Fibroblast of lung (primary cell): ENCODE measurements at places on chromosomes 1 and 21. TPM values are rescaled to one million over a fixed set of nuclear protein-coding genes. Genes with fewer than 3 reads are reported as not detected.

DNA sequence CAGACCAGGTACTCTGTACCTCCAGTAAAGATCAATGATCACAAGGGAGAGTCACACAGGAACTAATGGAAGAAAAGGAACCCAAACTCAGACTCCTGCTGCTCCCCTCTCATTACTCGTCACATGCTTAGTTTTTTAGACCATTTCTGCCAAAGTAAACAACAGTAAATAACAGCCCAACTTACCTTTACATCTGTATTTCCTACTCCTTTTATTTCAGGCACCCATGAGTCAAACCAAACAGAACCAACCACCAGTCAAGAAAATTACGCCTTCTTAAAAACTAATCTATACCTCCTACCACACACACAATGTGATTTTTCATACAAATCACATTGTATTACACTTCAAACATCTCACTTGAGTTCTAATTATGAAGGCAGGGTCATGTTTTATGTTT, 61.4 kb upstream of the HTR1D start:
- DNase-seq, result no peak
- H3K4me3 ChIP-seq, result no peak overlapping the region
- H3K27ac ChIP-seq, result no peak overlapping the region
- H3K36me3 ChIP-seq, result no peaks in the 10 kb centered on the region
- H3K27me3 ChIP-seq, result no peaks in the 10 kb centered on the region
- peaks cover 9% of the 10 kb centered on the region for H3K4me1 ChIP-seq

DNA sequence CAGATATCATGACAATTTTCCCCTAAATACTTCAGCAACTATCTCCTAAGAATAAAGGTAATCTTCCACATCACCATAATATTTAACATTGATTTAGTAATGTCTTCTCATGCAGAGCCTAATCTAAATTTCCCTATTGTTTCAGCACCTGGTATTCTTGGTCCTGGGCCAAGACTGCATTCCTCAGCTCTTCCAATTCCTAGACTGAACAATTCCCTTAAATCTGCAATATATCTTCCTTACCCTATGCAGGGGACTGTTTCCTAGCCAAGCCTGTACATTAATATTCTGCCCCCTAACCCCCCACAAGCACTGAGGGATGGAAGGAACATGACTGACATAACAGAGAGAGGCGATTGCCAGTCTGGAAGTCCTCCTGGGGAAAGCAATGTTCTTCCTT, 28.7 kb upstream of the DISP1 start:
- no peak overlapping the region for H3K27ac ChIP-seq
- no peaks in the 10 kb centered on the region for H3K27me3 ChIP-seq
- no peak overlapping the region for H3K4me3 ChIP-seq
- peak; percentile 32 for DNase-seq
- no peaks in the 10 kb centered on the region for H3K4me1 ChIP-seq

GRCh38 chr1:119535381-119535780, 28.4 kb downstream of the HSD3B1 start:
- H3K36me3 ChIP-seq, result no peaks in the 10 kb centered on the region
- DNase-seq, result no peak
- H3K27ac ChIP-seq, result no peak overlapping the region
- no peak overlapping the region for H3K4me3 ChIP-seq
- no peaks in the 10 kb centered on the region for H3K27me3 ChIP-seq
- H3K4me1 ChIP-seq, result no peaks in the 10 kb centered on the region

DNA sequence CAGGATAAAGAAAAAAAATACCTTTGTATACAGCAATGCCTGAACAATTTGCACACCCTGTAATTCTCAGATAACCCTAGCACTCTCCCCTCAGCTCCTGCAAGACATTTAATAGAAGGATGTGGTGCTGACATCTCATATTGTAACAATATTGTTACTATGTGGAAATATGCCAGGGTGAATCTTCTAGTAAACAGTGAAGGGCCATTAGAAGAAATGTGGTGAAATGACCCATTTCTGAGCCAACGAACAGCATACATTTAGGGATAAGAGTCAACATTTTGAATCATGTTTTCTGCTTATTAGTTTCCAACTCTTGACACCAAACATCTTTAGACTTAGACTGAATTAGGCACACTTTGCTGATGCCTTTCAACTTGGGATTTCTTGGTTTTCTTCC, 188.2 kb downstream of the KAZN start:
- H3K4me1 ChIP-seq, result no peaks in the 10 kb centered on the region
- H3K27me3 ChIP-seq, result no peaks in the 10 kb centered on the region
- H3K36me3 ChIP-seq, result no peaks in the 10 kb centered on the region
- no peak overlapping the region for H3K27ac ChIP-seq
- DNase-seq, result no peak

DNA sequence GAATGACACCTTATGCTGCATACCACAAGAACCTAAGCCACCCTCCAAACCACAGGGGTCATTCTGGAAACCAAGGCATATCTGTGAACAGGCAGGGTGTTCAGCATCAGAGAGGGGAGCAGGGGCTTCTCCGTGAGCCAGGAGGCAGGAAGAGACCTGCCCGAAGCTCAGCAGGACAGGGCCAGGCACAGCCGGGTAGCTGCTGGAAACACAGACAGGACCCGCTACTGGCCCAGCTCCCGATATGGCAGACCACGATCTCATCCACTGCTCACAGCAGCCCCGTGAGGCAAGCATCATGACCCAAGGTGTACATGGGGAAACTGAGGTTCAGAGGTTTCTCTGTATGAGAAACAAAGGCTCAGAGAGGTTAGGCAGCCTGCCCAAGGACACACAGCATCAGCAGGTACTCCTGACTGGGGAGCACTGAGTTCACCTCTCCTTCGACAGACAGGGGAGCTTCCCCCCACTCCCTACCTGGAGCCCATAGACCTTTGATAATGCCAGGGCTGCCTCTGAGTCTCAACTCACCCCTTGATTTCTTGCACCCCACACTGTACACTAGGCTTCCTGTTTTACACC, 317.7 kb downstream of the MATN1 start:
- H3K36me3 ChIP-seq, result no peaks in the 10 kb centered on the region
- H3K27ac ChIP-seq, result no peak overlapping the region
- no peaks in the 10 kb centered on the region for H3K27me3 ChIP-seq
- no peaks in the 10 kb centered on the region for H3K4me1 ChIP-seq

GRCh38 chr1:33244809-33245186, 11.5 kb upstream of the ZNF362 start:
- no peaks in the 10 kb centered on the region for H3K4me1 ChIP-seq
- H3K36me3 ChIP-seq, result no peaks in the 10 kb centered on the region
- no peak for DNase-seq
- H3K27me3 ChIP-seq, result peaks cover 20% of the 10 kb centered on the region
- H3K4me3 ChIP-seq, result no peak overlapping the region
- no peak overlapping the region for H3K27ac ChIP-seq

GRCh38 chr1:10450836-10451235, 1.0 kb downstream of the CORT start:
- peaks cover 2% of the 10 kb centered on the region for H3K4me1 ChIP-seq
- H3K27me3 ChIP-seq, result no peaks in the 10 kb centered on the region
- no peak for DNase-seq
- H3K27ac ChIP-seq, result peak overlapping the region; percentile 39

- H3K4me1 ChIP-seq, result peaks cover 36% of the 10 kb centered on the region
- H3K4me3 ChIP-seq, result peak overlapping the region; percentile 33
- no peaks in the 10 kb centered on the region for H3K27me3 ChIP-seq
- peak overlapping the region; percentile 96 for H3K27ac ChIP-seq
- no peaks in the 10 kb centered on the region for H3K36me3 ChIP-seq
Measured at GRCh38 chr1:203555076-203555475, 61.1 kb downstream of the OPTC start.

GRCh38 chr1:19347533-19348172, 35.5 kb downstream of the SLC66A1 start:
- no peak overlapping the region for H3K4me3 ChIP-seq
- H3K4me1 ChIP-seq, result peaks cover 10% of the 10 kb centered on the region
- H3K36me3 ChIP-seq, result peaks cover 33% of the 10 kb centered on the region

- no peaks in the 10 kb centered on the region for H3K36me3 ChIP-seq
- H3K27ac ChIP-seq, result no peak overlapping the region
- no peaks in the 10 kb centered on the region for H3K4me1 ChIP-seq
Measured at GRCh38 chr1:185033686-185034085, 11.7 kb upstream of the RNF2 start.

DNA sequence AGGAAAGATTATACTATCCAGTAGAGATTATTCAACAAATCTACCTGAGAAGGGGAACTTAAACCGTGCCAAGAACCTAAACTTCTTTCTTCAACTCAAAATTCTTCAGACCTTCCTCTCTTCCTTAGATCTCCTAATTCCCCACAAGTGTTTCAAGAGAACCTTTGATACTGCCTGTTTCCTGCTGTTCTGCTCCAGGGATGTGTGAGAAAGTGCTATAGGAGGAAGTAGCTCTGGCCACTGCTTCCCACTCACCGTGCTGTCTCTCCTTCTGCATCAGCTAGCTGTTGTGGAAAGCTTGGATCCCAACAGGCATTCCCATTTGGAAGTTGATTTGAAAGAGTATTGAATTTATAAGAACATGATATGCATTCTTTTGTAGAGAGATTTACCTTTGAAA, 4.5 kb upstream of the NOS1AP start:
- no peak for DNase-seq
- H3K36me3 ChIP-seq, result no peaks in the 10 kb centered on the region
- H3K27me3 ChIP-seq, result peaks cover 22% of the 10 kb centered on the region
- H3K27ac ChIP-seq, result no peak overlapping the region

DNA sequence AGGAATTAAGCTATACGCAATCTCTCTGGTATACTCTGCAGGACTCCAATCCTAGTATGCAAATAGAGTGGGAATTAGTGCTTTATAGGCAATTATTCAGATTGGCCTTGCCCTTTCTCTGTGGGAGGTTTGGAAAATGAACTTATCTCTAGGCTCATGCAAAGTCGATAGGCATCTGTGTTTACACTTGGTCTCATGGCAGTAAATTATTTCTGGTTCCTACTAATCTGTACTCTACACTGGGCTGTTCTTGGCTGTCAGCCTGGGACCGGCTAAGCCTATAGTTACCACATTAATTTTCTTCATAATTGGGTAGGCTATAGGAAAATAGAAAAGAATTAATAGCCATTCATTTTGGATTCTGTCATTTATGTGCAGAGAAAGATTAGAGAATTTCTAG, 544.6 kb downstream of the AMY1C start:
- no peaks in the 10 kb centered on the region for H3K4me1 ChIP-seq
- DNase-seq, result no peak
- H3K4me3 ChIP-seq, result no peak overlapping the region
- no peaks in the 10 kb centered on the region for H3K36me3 ChIP-seq

DNA sequence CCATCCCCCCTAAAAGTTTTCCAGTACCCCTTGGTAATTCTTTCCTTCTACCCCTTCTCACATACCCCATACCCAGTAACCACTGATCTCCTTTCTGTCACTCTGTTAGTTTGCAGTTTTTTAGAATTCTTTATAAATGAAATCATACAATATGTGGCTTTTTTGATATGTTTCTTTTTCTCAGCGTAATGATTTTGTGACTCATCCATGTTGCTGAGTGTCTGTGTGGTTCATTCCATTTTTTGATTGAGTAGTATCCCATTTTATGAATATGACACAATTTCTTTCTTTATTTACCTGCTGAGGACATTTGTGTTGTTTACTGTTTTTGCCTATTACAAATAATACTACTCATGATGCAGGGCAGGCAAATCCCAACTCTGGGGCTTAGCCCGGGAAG, 1605.3 kb downstream of the BRINP3 start:
- DNase-seq, result no peak
- no peaks in the 10 kb centered on the region for H3K36me3 ChIP-seq
- H3K27me3 ChIP-seq, result no peaks in the 10 kb centered on the region
- no peak overlapping the region for H3K4me3 ChIP-seq
- H3K27ac ChIP-seq, result no peak overlapping the region

SPATA17 gene
- total RNA-seq, result 0.50 and 0.77 TPM in 2 replicates

MEX3A gene
- 1.5 and 1.7 TPM in 2 replicates for total RNA-seq

GJA8 gene
- not detected in 2 replicates for total RNA-seq

BEND5 gene
- 0.77 TPM in 1 of 2 replicates, not detected in the other for total RNA-seq

S100A7 gene
- total RNA-seq, result not detected in 2 replicates

KIF17 gene
- 1.3 and 1.8 TPM in 2 replicates for total RNA-seq
